Muscle of arm (tissue), 14 donors: ENCODE measurements at places on chromosomes 1 and 21. TPM values are rescaled to one million over a fixed set of nuclear protein-coding genes. Genes with fewer than 3 reads are reported as not detected.

GRCh38 chr1:214425101-214425500, 126.3 kb downstream of the PTPN14 start:
- DNase-seq = no peak

- no peak for DNase-seq
Observed at GRCh38 chr1:196407358-196408051, 200.7 kb downstream of the KCNT2 start.

DHDDS gene
- polyA plus RNA-seq = not detected

DNA sequence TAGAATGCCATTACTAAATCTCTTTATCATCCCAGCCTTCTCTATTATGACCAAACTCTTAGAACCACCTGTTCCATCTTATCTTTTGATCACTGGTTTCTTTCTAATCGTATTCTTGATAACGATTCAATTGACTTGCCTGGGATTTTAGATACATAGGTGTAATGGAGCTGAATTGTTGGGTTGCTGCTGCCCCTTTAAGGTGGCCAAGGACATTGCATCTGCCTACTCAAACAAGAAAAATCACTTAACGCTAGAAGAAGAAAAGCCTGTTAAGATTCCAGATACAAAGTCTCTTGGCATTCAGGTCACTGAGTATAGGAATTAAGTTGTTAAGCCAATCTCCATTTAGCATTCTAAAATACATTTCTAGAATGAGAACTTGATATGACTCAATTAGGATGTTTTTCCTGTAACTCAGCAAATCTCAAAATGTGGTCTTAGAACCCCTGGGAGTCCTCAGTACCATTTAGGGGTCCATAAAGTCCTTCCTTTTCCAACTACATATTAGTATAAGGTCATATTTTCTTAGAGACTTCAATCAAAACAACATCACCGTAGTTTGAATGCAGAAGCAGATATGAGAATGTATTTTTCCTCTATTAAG, 12.4 kb downstream of the NEXN start:
- peak; percentile 53 for DNase-seq

PRDM16 gene
- polyA plus RNA-seq = 2.0 TPM

DNA sequence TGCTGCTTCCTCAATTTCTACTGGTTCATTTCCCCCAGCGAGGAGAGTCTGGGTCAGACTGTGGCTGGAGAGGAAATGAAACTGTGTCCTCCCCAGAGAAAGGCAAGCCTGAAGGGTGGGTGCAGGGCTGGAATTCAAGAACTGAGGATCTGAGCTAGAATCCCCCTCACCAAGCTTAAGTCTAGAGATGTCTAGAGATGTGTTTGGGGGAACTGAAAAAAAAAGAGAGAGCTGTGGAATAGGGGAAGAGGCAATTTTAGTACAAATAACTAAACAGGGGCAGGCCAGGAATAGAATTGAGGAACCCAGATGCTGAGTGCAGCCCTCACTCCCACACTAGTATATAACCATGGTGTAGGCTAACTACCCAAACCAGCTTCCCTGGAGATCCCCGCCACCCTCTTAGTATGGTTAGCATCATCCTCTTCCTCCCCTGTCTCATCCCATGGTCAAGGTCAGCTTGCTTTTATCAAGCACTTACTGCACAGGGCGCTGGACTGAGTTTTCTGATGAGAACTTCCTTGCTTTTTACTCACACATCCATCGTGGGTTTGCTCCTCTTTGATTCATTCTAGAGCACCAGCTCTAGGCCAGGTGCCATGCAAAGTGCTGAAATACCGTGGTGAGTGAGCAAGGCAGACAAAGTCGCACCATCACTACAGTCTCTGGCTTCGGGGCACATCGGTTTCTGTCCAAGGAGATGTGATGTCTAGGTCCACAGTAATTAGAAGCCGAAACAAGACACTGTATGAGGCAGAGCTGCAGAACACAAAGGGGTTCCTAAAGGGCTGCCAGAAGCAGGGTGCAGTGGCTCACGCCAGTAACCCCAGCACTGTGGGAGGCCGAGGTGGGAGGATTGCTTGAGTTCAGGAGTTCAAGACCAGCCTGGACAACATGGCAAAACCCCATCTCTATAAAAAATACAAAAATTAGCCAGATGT, 112.9 kb upstream of the IPO9 start:
- no peak for DNase-seq

DISP1 gene
- polyA plus RNA-seq = 11.9 TPM

PPIAL4G gene
- polyA plus RNA-seq = not detected

PGLYRP3 gene
- not detected for polyA plus RNA-seq

BSND gene
- not detected for polyA plus RNA-seq

- DNase-seq = peak; percentile 30
Observed at GRCh38 chr1:222224636-222225315, 323.1 kb downstream of the HHIPL2 start.

DNA sequence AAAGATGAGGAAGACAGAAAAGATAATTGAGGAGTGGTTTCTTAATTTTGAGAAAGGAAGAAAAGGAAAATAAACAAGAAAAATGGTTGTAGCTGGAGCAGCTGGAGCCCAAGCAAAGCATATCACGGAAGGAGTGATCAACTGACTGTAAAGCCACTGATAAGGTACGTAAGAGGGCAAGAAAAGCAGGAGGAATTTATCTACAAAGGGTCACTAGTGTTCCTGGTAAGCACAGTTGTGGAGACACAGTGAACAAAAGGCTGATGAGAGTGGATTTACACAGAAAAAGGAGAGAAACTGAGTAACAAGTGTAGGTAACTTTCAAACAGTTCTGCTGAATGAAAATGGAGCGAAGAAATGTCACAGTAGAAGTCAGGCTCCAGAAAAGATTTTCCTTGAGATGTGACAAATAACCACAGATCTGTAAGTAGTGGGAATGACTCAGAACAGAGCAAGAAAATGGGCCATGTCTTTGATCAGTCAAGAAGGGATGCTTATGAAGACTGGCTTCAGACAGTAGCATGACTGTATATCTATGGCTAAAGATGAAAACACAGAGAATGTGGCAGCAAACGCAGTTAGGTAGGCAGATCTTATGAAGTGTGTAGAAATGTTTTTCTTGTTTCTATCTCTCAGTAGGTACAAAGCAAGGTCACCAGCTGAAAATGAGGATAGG, 45.6 kb upstream of the RBM34 start:
- no peak for DNase-seq

DNA sequence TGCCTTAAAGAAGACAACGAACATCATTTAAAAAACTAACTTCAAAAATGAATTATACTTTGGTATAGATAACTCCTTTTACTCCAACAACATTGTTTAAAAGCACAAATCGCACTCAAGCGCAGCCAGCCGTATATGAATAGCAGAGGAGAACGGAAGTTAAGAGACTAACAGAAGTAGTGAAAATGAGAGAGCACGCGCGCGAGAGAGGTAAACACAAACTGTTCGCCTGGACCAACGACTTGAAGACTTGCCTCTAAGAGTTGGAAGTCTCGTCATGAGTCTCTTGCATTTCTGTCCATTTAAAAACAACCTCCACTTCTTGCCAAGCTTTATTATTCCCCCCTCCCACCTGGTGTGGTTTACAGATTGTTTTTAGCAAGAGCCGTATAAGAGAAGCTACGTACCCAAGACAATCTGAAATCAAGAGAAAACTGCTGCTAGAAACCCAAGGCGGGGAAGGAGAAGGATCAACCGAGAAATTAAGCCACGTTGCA, 479 bp downstream of the SELENOF start:
- no peak for DNase-seq

- no peak for DNase-seq
Observed at GRCh38 chr1:212074313-212074712, 38.8 kb downstream of the DTL start.

DNA sequence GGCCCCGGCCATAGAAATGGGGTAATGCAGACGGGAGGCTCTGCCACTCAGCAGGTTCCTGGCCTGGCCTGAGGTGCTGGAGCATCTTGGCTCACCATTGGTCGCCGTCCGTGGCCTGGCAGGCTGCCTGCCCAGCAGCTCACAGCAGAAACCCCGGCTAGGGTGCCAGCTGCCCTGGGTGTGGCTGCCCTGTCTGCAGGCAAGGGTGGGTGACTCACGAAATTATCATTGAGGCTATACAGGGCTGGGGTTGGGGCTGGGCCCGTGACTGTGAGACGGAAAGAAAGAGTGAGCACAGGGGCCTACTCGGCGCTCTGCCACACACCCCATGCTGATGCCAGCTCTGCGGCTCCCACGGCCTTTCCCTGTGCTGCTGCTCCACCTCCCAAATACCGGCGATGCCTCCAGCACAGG, 8.0 kb upstream of the PKP1 start:
- DNase-seq = no peak

CFAP410 gene
- polyA plus RNA-seq = 12.9 TPM

DNA sequence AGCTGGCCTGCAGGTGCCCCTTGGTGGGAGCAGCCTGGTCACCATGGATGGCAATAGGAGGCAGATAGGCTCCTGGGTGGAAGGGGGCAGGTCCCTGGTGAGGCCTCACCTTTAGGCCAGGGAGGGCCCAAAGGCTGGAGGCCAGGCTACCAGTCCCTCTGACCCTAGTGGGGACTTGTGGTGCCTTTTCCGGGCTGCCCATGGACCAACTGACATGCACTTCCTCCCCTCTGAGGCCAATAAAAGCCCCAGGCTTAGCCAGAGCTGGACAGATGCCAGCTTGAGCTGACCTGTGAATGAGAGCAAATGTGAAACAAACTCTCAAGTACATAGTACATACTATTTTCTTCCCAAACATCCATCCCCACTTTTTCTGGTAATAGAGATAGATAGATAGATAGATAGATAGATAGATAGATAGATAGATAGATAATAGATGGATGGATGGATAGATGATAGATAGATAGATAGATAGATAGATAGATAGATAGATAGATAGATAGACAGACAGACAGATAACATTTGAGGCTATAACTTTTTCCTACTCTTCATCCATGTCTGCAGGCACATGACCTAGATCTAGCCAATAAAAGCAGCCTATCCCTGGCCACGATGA, 9.2 kb upstream of the CTTNBP2NL start:
- DNase-seq = no peak

- DNase-seq = no peak
Observed at GRCh38 chr1:27542463-27543273, 52.7 kb upstream of the WASF2 start.

DNA sequence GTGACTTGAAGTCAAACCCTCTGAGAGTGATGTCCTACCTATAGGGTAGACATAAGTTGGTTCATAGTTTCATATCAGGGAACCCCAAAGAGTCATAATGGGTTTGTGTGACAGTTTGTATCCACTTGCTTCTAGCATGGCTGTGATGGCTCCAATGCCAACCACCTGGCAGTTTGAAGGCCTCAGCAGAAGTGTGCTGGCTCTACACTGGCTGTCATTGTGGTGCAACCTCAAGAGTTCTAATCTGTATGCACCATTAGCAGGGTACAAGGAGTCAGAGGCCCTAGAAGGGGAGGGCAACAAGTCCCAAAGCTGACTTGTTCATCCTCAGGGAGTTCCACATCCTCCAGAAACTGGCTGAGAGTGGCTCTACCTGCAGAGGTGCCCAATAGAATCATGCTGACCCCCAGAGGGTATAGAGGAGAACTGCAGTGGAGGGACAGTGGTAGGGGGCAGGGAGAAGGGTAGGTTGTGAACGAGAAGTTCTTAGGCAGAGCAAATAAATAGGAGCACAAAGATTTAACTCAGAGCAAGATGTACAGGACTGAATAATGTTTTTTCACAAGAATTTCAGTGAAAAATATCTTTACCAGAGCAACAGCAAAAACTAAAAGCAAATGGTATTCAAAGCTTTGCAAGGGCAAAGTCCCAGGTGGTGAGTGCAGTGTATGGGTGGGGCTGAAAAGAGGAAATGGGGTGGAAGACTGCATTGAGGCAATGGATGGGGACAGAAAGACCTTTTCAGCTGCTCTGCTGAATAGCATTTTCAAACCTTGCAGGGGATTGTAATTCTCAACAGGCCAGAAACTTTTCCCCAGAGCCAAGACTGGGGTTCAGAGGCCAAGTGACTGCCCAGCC, 3.2 kb downstream of the FCRL2 start:
- no peak for DNase-seq

DNA sequence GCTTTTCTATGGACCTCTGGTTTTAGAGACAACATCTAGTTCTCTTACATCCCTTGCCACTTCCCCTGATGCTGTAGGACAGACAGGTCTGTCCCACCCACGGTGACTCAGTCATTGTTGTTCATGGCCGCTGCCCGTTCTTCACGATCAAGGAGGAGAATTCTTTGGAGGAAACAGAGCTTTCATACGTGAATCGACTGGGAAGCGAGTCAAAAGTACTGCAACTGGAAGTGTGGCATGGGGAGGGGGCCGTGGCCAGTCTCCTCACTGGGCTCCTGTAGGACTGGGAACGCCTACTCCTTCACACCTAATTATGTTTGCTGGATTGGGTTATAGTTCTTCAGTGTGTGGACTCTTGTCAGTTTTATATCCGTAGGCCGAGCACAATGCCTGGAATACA, 4.4 kb upstream of the SLC37A1 start:
- no peak for DNase-seq

GRCh38 chr1:8329439-8329838, 11.5 kb downstream of the SLC45A1 start:
- no peak for DNase-seq

DNA sequence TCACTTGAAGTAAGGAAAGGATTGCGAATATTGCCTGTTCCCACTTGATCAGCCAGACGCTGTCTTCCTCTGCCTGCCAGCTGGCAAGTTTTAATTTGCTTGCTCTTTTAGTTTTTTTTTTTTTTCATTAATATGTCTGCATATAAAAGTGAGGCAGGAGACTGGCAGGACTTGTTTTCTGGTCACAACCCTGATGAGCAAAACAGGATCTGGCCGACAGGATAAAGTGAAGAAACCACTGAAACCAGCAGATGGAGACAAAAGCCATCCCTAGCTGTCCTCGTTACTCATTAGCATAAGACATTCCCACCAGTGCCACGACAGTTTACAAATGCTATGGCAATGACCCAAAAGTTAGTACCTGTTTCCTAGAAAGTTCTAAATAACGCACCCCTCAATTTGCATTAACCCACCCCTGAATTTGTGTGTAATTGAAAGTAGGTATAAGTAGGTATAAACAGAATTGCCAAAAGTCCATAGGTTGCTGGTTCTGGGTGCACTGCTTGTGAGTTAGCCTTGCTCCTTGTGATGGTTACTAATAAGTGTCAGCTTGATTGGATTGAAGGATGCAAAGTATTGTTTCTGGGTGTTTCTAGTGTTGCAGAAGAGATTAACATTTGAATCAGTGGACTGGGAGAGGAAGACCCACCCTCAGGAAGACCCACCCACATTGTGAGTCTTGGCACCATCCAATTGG, 60.8 kb downstream of the ZNF684 start:
- DNase-seq = peak; percentile 30

SYDE2 gene
- polyA plus RNA-seq = 5.7 TPM

GRCh38 chr1:165173409-165173808, 183.1 kb downstream of the LMX1A start:
- no peak for DNase-seq

GJA4 gene
- polyA plus RNA-seq = 32.5 TPM

- no peak for DNase-seq
Observed at GRCh38 chr21:38948377-38949069, 142.8 kb downstream of the ETS2 start.
